Activated naive CD4-positive, alpha-beta T cell treated with anti-CD3 and anti-CD28 coated beads for 36 hours (primary cell): ENCODE measurements at places on chromosomes 5 and 9. TPM values are rescaled to one million over a fixed set of nuclear protein-coding genes. Genes with fewer than 3 reads are reported as not detected.

DNA sequence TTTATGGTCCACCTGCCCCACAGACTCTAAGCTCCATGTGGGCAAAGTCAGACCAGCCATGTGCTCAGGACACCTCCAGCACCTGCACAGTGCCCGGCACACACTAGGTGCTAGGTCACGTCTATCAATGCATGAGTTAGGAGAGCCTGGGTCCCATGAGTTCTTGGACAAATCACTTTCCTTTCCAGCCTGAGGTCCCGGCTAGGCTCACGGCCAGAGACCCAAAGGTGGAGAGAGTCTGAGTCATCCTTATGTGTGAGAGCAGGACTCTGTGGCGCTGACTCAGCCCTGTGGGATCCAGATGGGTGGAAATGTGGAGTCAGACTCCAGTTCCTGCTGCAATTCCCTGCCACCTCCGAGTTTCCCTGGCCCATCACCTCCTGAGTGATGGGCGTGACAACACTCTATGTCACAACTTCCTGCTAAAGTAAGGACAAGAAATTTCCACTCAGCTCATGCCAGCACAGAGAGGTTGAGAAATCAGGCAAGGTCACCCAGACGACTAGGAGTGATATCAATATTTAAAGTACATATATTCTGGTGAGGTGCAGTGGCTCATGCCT lies 2.5 kb upstream of the ST6GALNAC4 start:
- H3K36me3 ChIP-seq, result no peaks in the 10 kb centered on the region
- DNase-seq, result no peak
- peaks cover 40% of the 10 kb centered on the region for H3K4me1 ChIP-seq

The FOXD4L5 gene
- total RNA-seq, result 0.10 TPM

The PCDHA9 gene
- not detected for total RNA-seq

The MSMP gene
- 0.45 TPM for total RNA-seq

DNA sequence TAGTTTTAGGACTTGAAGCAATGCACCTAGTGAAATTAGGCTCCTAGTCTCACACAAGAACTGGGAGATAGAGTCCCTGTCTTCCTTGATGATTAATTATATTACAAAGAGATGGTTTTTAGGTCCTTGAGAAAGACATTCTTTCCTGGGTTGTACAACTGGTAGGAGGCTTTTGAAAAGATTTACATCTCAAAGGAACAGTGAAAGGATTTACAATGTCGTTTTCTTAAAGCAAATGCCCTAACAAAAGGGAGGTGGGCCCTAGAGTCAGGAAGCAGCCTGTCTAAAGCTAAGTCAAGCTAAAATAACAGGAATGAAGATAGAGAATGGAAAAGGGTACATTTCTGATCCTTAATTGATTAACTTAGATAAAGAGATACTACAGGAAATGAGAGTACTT lies 102.2 kb upstream of the IL7R start:
- no peak overlapping the region for H3K27ac ChIP-seq
- H3K4me3 ChIP-seq, result no peak overlapping the region
- peaks cover 10% of the 10 kb centered on the region for H3K4me1 ChIP-seq
- no peaks in the 10 kb centered on the region for H3K36me3 ChIP-seq
- no peak for DNase-seq
- H3K27me3 ChIP-seq, result no peaks in the 10 kb centered on the region
